Immature natural killer cell (primary cell): ENCODE measurements at places on chromosomes 7 and 10.
A peak's percentile ranks its signal among the peaks of the same experiment; 100 is the strongest.

DNA sequence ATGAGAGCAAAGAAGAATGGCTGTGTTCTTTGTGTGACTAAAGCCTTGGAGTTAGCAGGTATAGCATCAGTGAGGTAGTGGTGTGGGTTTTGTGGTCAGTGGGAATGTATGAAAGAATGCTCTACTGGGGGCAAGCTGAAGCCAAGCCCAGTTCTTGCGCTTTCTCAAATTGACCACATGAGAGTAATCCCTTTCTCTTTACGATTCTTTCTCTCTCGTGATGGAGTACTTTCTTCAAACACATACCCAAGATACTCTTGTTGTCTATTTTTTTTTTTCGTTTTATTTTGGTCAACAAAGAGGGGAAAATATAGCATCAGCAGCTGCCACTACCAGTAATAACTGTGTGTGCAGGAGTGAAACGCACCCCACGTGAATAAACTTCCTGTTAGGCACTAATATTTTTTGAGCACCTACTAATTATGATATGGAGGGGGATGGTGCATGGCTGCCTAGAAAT lies 8.4 kb upstream of the PANK1 start:
- no peak for DNase-seq

DNA sequence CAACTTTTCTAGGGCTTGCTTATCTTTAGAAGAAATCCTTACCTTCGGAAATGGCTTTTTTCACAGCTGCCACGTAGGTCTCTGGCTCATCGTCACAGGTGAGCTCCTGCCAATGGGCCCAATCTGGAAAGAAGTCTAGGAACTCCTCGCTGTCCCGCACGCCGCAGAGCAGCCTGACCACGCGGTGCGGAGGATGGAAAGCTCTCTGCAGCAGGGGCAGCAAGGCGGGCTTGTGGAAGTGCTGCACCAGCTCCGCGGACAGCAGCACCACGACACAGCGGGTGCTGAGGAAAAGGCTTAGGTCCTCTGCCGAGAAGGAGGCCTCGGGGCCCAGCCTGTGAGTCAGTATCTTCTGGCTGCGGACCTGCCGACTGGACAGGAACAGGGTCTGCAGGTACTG lies 10.8 kb downstream of the PIK3AP1 start:
- no peak for DNase-seq

- no peak for DNase-seq
Measured at GRCh38 chr10:11358011-11358410, 253.4 kb downstream of the USP6NL start.

- DNase-seq = no peak
Measured at GRCh38 chr10:129972966-129973673, 9.0 kb upstream of the EBF3 start.

DNA sequence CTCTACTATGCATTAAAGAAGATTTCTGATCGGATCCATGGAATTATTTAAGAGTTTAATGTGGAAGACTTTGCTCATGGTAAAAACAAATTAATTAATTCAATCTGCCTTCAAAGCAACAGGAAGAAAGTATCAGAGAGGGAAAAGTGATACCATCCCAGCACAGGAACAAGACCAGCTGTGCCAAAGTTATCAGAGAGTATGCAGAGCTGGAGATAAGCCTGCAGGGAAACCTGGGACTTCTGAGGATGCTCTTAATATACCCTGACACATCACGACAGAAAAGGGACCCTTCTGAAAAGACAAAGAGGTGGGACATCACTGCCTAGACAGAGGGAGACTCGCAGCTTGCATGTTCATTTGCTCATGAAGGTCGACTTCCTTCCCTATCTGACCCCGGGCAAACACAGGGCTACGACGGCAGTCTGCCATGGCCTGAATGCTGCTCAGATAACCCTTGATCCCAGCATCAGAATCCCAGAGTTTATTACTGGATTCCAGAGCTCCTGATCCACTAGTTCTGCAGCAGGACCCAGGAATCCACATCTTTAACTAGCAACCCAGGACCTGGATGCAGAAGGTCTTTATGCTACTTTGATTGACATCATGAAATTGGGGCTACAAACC lies 29.5 kb downstream of the FAM171A1 start:
- no peak for DNase-seq

GRCh38 chr7:38066391-38066790 lies 111.7 kb upstream of the STARD3NL start:
- no peak for DNase-seq

GRCh38 chr7:124688991-124689390 lies 76.6 kb downstream of the GPR37 start:
- no peak for DNase-seq

DNA sequence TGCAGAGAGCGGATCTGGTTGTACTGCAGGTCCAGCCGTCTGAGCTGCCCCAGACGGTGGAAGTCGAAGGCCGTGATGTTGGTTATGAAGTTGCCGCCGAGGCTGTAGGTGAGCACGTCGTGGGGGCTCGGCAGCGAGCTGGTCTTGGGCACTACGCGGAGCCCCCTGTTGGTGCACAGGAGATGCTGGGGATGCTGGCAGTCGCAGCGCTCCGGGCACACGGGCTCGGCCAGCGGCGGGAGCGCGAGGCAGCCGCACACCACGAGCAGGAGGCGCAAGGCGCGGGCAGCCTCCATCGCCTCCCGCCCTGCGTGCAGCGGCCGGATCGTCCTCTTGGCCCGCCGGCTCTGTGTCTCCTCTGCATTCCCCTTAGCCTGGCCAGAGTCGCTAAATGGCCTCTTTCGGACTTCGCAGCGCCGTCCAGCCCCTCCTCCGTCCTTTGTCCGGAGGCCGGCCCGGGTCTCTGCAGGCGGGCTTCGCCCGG lies 337 bp downstream of the TRIL start:
- peak; percentile 6 for DNase-seq

GRCh38 chr10:73859784-73860491 lies 14.4 kb downstream of the CAMK2G start:
- DNase-seq = no peak

- DNase-seq = peak; percentile 98
Measured at GRCh38 chr10:58267713-58268453, at the start of gene IPMK. Gene IPMK, minus strand, starts transcription at chr10:58267894. Its CDS starts 283 bp downstream, at chr10:58267611.
